ENCODE measurements at places on chromosomes 11 and 22. TPM values are rescaled to one million over a fixed set of nuclear protein-coding genes. Genes with fewer than 3 reads are reported as not detected.
A peak's percentile ranks its signal among the peaks of the same experiment; 100 is the strongest.

The CSTF3 gene
- 33.5 TPM for total RNA-seq

DNA sequence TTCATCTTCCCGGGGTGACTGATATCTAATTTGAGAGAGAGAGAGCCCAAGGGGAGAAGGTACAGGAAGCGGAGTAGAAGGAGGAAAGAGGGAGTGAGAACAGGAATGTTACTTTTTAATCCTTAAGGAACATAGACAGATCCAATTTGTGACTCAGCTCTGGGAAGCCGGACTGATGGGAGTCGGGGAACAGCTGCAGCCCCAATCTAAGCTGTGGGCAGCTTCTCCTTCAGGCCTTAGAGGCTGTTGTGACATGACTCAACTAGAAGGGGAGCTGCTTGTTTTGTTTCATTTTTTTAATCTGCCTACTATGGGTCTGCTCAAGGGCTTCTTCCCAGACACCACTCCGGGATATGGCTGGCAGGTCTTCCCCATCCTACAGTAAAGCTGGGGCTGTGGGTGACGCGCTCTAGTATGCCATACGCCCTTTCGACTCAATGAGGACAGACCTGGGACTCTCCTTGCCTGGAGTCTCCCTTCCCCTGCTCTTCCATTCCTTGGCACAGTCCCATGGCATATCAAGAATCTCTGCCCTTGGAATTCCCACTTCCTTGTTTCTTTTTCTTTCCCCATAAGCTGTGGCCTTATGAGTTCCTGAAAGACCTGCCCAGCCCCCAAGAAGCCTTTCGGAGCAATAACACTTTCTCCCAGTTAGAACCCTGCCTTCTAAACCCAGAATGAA, 103.3 kb upstream of the AKIP1 start:
- peak; percentile 85 for DNase-seq
- peak overlapping the region; percentile 98 for H3K4me3 ChIP-seq
- H3K27me3 ChIP-seq, result peaks cover 5% of the 10 kb centered on the region

The CRYAB gene
- total RNA-seq, result 52.6 TPM

- H3K4me3 ChIP-seq, result no peak overlapping the region
- H3K27me3 ChIP-seq, result peaks cover 4% of the 10 kb centered on the region
- H3K4me1 ChIP-seq, result peaks cover 35% of the 10 kb centered on the region
- peak; percentile 60 for DNase-seq
- no peak overlapping the region for H3K27ac ChIP-seq
- H3K36me3 ChIP-seq, result no peaks in the 10 kb centered on the region
Observed at GRCh38 chr11:73195191-73196007, 22.7 kb upstream of the P2RY2 start.

- H3K4me3 ChIP-seq, result no peak overlapping the region
- H3K4me1 ChIP-seq, result peaks cover 1% of the 10 kb centered on the region
- no peak overlapping the region for H3K27ac ChIP-seq
- H3K27me3 ChIP-seq, result peaks cover 3% of the 10 kb centered on the region
- no peak for DNase-seq
Observed at GRCh38 chr22:20799449-20799848, 25.5 kb downstream of the SERPIND1 start.

The OAF gene
- total RNA-seq, result 149 TPM

- peaks cover 4% of the 10 kb centered on the region for H3K36me3 ChIP-seq
- H3K4me3 ChIP-seq, result no peak overlapping the region
- H3K4me1 ChIP-seq, result no peaks in the 10 kb centered on the region
- peaks cover 7% of the 10 kb centered on the region for H3K27me3 ChIP-seq
- H3K27ac ChIP-seq, result no peak overlapping the region
Observed at GRCh38 chr22:48615171-48616008, 1212.3 kb downstream of the BRD1 start.

GRCh38 chr11:31651822-31652221, 142.3 kb downstream of the ELP4 start:
- H3K36me3 ChIP-seq, result no peaks in the 10 kb centered on the region
- H3K27ac ChIP-seq, result no peak overlapping the region
- H3K4me3 ChIP-seq, result no peak overlapping the region
- no peak for DNase-seq
- no peaks in the 10 kb centered on the region for H3K27me3 ChIP-seq
- peaks cover 20% of the 10 kb centered on the region for H3K4me1 ChIP-seq

DNA sequence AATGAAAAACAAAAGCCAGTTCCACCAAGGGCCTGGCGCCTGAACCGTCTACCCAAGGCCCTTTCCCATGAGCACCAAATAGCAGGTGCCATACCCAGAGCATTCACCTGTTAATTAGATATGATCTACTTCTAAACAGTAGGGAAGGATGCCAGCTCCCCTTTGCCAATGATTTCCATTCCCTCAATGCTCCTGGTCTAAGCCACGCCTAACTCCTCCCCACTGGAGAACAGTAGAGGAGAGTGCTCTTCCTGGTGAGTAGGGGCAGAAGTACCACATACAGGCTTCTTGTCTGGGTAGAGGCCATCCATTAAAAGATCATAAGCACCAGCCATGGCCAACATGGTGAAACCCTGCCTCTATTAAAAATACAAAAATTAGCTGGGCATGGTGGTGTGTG, 40.7 kb downstream of the PACSIN2 start:
- no peak overlapping the region for H3K27ac ChIP-seq
- no peak overlapping the region for H3K4me3 ChIP-seq
- H3K4me1 ChIP-seq, result peaks cover 67% of the 10 kb centered on the region
- H3K36me3 ChIP-seq, result peaks cover 12% of the 10 kb centered on the region
